ENCODE measurements at places on chromosomes 4 and X. TPM values are rescaled to one million over a fixed set of nuclear protein-coding genes. Genes with fewer than 3 reads are reported as not detected.

GRCh38 chr4:125041372-125041930, 273.3 kb upstream of the FAT4 start:
- no peak for DNase-seq

DNA sequence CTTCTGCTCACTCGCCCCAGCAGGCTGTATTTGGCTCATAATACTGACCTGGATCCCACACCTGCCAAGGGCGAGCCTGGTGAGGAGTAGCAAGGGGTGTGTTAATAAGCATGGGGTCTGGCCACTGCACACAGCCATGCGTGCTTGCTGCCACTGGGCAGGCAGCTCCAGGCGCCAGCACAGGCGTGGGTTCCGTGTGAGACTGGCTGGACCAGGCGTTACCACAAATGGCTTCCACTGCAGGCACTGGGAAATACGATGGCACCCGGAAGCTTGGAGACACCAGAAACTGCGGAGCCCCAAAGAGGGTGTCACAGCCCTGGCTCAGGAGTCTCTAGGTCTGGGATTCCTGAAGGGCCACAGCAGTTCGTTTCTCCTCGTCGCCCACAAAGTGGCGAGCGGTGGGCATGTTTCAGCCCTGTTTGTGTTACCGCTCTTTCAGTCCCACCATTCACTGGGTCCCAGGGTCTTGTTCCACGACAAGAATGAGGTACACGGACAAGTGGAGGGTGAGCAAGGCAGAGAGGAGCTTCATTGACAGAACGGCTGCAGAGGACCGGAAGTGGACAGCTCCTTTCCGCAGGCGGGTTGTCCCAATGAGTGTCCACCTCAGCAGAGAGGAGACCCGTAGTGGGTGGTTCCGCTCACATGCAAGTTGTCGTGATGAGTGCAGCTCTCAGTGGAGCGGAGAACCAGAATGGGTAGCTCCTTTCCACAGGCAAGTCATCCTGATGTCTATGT, 428.9 kb downstream of the EPHA5 start:
- no peak for DNase-seq

GRCh38 chr4:52051213-52051614, at the start of gene SPATA18:
TSS of gene SPATA18 (plus strand) at chr4:52051304. CDS start at chr4:52051705, 401 bp downstream.
- no peak for DNase-seq

DNA sequence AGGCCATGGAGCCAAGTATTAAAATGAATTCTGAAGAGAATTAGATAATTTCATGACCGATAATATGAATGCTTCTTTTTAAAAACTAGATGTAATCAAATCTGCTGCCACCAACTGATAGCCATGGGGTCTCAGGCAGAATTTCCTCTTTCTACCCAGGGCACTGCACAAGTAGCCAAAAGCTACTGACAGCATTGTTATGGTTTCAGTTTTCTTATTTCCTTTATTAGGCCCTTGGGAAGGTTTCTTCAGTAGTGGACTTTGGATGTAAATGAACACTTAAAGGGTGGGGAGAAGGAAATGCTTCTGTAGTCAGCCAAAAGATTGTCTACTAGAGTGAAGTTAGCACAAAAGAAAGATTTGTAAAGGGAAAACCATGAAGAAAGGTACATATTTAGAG, 686.0 kb downstream of the ADGRL3 start:
- DNase-seq, result no peak

DNA sequence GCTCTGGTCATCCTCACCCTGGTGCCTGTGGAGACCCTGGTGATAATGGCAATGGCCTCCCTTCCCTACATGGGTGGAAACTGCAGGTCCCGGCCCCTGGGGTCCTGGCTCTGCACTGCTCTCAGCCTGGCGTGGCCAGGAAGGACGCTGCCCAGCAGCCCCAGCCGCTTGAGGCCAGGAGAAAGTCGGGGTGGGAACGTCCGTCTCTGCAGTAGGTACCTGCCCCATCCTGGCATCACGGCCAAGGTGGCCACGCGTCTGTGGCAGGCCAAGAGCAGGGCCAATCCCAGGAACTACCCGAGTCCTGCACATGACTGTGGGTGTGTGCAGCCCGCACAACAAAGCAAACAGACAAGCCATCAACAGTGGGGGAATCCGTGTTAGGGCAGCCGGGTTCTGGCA, 33.8 kb downstream of the FGFRL1 start:
- DNase-seq, result peak; percentile 76

DNA sequence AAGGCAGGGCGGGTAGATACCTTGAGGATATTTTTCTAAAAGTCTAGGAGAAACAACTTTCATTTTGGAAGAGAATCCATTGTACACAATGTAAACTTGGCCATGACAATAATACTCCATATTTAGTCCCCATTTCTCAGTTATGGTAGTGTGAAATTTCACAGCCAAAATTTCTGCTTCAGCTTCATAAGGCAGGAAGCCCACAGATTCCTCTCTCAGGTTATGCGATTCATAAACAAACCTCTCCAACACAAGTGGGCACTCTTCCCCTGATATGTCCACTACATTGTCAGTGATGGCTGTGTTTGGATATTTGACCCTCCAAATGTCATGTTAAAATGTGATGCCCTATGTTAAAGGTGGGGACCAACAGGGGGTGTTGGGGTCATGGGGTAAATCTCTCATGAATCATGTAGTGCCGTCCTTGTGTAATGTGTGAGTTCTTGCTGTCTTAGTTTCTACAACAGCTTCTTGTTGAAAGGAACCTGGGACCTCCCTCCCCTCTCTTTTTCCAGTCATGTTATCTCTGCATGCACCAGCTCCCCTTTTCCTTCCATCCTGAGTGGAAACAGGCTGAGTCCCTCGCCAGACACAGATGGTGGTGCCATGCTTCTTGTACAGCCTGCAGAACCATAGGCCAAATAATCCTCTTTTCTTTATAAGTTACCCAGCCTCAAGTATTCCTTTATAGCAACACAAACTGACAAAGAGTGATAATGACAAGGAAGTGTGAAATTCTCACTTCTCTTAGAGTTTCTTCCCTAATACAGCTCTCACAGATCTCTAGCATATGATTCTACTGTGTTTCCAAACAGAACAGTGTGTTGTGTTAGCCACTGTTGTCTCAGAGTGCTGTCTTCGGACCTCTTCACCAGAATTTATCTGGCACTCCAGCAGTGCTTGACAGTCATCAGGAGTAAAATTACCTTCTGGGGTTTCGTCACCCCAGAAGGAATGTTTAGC, 598.4 kb upstream of the GNPDA2 start:
- DNase-seq, result no peak

GRCh38 chrX:139508099-139508498, 22.4 kb upstream of the F9 start:
- DNase-seq, result no peak

Gene WDR45
- total RNA-seq, result 47.5 TPM

Gene MAGEC1
- not detected for total RNA-seq

Gene NRK
- 16.1 TPM for total RNA-seq
